ENCODE measurements at places on chromosomes 4 and X.

DNA sequence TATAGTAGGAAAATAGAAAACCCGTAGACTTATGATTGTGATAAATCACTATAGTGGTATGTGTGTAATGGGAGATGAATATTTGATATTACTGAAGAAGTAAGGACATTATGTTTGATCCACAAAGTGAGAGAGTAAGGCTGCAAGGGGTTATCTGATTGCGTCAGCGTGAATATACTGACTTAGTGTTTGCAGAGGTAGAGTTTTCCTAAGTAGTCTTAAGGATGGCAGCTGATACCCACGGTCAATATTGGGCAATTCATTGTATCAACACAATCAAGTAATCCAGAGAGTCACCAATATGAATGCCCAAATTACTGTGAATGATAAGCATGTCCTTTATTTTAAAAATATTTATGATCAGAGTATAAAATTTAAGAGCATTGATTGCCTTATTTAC lies 83.7 kb downstream of the SPOCK3 start:
- DNase-seq = no peak

GRCh38 chr4:83197555-83198235 lies 83.2 kb upstream of the PLAC8 start:
- DNase-seq = no peak

GRCh38 chrX:13270360-13270759 lies 49.5 kb downstream of the ATXN3L start:
- DNase-seq = no peak

GRCh38 chrX:82218361-82218760 lies 1016.5 kb downstream of the SH3BGRL start:
- DNase-seq = no peak
